ENCODE measurements at places on chromosomes 1 and 21.
A peak's percentile ranks its signal among the peaks of the same experiment; 100 is the strongest.

DNA sequence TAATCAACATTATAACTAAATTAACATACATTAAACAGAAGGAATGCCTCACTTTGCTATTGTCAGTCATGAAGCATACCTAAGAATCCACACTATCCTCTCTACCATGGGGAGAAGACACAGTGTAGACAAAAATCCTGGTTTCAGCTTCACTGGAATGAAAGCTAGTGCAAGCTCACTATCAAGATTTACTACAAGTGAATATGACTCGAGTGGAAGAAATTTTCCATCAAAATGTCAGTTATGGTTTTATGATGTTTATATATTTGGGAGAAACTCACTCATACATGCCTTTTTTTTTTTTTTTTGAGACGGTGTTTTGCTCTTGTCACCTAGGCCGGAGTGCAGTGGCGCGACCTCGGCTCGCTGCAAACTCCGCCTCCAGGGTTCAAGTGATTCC, 424.3 kb downstream of the KCNT2 start:
- DNase-seq, result no peak

DNA sequence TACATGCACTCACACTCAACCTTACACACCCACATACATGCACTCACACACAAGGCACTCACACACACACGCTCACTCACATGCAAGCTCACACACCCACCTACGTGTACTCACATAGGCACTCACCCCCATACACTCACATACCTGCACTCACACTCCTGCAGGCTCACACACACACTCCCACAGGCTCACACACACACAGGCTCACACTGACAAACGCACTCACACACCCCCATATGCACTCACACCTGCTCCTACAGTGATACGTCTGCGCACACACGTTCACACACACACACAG, 19.1 kb upstream of the TMEM52 start:
- no peak for DNase-seq

GRCh38 chr1:7785108-7785507, 1.0 kb downstream of the PER3 start:
- no peak for DNase-seq

GRCh38 chr1:224525411-224526040, 90.6 kb upstream of the CNIH3 start:
- DNase-seq, result no peak

DNA sequence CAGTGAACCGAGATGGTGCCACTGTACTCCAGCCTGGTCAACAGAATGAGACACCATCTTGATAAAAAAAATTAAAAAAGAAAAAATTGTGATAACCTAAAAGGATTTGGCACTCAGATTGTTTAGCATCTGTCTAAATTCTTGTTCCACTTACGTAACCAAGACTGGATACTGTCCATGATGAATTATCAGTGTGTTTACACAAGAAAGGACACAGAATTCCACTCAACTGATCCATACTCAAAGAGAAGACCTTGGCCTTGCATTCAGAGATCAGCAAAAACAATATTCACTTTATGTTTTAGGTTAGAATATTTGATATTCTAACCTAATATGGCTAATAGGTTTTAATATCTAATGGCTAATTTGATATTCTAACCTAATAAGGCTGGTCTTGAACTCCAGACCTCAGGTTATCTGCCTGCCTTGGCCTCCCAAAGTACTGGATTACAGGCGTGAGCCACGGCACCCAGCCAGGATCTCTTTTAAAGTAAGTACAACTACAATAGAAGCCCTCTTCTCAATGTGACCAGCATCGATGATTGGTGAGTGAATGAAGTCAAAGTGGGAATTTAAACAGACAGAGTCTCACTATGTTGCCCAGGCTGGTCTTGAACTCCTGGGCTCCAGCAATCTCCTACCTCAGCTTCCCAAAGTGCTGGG, 43.1 kb upstream of the COX20 start:
- DNase-seq, result no peak

GRCh38 chr1:175183586-175183985, 9.0 kb downstream of the KIAA0040 start:
- DNase-seq, result no peak

GRCh38 chr1:67537667-67538018, 107.4 kb upstream of the SERBP1 start:
- DNase-seq, result no peak

- peak; percentile 36 for DNase-seq
Measured at GRCh38 chr1:6727535-6727934, 25.9 kb upstream of the DNAJC11 start.

DNA sequence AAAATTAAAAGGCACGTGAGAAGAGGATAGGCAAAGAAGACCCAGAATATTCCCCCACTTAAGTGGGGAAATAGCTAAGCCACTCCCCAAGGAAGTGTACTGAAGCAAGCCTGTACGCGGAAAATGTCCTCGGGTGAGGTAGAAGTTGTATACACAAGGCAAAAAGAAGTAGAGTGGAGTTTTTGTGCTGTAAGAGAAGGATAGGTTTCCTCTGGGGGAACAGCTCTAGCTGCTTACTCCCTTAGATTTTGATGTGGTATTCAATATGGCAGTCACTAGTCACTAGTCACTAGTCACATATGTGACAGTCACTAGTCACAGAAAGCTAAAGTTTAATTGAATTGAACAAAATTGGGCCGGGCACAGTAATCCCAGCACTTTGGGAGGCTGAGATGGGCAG, 7.6 kb downstream of the TXNIP start:
- no peak for DNase-seq

DNA sequence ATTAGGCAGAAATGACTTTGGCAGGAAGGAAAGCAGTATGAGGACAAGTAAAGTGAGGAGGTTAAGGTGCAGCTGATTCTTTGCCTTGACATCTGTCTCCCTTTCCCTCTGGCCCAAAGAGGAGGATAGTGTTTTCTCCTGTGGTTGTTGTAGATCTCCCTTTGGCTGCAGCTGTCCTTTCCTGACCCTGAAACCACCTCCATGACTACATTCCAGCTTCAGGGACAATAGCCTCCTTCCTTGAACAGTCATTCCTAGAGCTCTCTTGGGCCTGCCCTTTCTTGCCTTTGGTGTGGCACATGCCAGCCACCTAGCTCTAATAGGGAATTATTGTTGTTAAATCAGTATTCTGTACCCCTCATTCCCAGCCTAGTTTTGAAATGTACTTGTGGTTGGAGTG, 6.2 kb downstream of the ZMYM1 start:
- no peak for DNase-seq

- DNase-seq, result no peak
Measured at GRCh38 chr1:47886141-47886540, 111.0 kb downstream of the TRABD2B start.

- no peak for DNase-seq
Measured at GRCh38 chr1:156055281-156056048, 883 bp downstream of the LAMTOR2 start.

GRCh38 chr1:210597555-210598134, 268.9 kb downstream of the HHAT start:
- DNase-seq, result no peak

DNA sequence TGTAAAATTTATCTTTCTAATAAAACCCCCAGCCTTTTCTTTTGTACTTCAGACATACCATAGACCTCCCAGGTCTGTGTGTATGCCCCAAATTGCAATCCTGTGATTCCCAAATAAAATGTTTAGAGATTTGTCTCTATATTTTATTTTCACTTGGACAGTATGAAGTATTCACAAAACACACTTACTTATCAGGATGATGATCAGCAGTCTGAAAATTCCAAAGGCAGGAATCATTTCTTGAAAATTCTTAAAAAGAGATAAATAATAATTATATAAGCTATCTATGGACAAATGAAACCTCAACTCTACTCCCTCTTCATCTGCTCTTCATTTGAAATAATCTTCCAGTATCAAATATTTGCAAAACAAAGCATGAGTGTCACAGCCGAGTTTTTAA, 11.6 kb upstream of the GJA9 start:
- DNase-seq, result no peak

GRCh38 chr1:8018492-8019228, 7.4 kb downstream of the ERRFI1 start:
- DNase-seq, result no peak

GRCh38 chr21:28439788-28440187, 552.9 kb downstream of the LTN1 start:
- DNase-seq, result no peak

DNA sequence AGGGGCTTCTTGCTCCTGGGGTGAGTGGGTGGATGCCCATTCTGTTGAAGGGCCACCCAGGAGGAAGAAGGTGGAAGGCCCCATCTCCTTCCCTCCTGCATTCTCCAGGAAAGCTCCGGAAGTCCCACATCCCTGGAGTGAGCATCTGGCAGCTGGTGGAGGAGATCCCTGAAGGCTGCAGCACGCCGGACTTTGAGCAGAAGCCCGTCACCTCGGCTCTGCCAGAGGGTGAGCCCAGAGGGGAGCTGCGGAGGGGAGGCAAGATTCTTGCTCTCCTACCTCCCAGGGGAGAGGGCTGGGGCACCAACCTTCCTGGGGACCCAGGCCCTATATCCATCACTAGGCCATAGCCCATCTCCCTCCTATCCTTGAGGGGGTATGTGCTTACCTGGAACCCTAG, 3.4 kb downstream of the IGFN1 start:
- DNase-seq, result no peak

DNA sequence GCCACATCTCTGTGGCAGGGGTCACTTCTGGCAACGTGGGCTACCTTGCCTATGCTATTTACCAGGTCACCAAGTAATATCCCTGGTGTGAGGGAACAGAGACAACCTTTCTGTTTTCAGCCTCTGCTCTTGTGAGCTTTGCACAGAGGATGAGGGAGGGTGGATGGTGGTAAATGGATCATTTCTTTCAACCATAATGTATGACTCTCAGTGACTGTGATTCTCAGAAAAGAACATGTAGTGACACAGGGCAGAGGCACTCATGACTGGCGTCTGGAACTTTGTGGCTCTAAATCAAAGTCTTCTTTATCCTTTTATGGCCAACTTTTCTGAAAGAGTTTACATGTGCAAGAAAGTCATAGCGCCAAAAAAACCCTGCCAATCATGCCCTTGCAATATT, 153.5 kb upstream of the USP24 start:
- no peak for DNase-seq
